ENCODE measurements at places on chromosomes 3 and 15. TPM values are rescaled to one million over a fixed set of nuclear protein-coding genes. Genes with fewer than 3 reads are reported as not detected.

Gene ECE2
- total RNA-seq, result not detected

Gene KIF7
- total RNA-seq, result 18.0 TPM

Gene CCR9
- not detected for total RNA-seq

Gene RHCG
- total RNA-seq, result not detected

Gene PLSCR2
- total RNA-seq, result not detected

Gene KLHL6
- under 0.01 TPM for total RNA-seq

Gene SAXO2
- total RNA-seq, result 0.22 TPM

Gene OCA2
- total RNA-seq, result not detected

Gene GREM1
- 684 TPM for total RNA-seq

Gene FRMD5
- 11.1 TPM for total RNA-seq

Gene RASGRP1
- 0.22 TPM for total RNA-seq

Gene ERICH6
- not detected for total RNA-seq

Gene SLC22A13
- 0.22 TPM for total RNA-seq

Gene SPTBN5
- 0.11 TPM for total RNA-seq

Gene BOC
- total RNA-seq, result 16.6 TPM

Gene RTP3
- not detected for total RNA-seq

Gene LRTM1
- total RNA-seq, result not detected

Gene AP3B2
- 0.22 TPM for total RNA-seq

Data from uterine smooth muscle cell (primary cell).